Stimulated activated CD8-positive, alpha-beta memory T cell treated with anti-CD3 and anti-CD28 coated beads, Interleukin-2, amount 100 ng/mL, for 1 hour (primary cell): ENCODE measurements at places on chromosomes 13 and 19.

DNA sequence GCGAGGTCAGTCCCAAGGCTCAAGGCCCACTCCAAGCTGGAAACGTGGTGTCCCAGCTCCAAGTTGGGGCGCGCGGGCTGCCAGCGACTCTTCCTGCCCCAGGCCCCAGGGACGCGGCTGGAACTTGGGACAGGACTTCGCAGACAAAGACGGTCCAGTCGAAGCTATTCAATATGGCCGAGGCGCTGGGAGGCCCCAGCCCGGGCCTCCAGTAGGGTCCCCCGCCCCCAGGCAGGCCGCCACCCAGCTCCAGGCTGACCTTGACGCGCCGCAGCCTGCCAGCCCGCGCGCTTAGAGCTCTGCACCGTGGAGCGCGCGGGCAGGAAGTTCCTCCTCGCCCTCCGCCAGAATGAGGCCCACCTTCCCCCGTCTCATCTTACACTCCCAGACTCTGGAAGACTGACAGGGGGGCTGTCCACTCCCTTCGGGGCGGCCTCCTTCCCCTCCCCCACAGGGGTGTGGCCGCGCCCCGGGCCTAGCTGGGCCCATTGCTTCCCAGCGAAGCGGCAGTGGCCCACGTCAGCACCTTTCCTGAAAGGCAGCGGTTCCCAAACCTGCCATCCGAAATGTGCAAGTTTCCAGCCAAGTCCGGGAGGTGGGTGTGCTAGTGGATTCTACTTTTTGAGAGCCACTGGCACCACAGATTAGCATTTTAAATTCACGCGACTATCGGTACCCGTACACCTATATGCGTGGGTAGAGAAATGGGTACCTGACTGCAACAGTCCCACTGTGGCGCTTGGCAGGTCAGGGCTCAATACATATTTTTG is at the start of gene CCDC8:
CCDC8 (minus strand) TSS at position 303 of the 770 bp plus-strand sequence. CDS start 754 bp downstream, outside the sequence.
- DNase-seq: no peak

DNA sequence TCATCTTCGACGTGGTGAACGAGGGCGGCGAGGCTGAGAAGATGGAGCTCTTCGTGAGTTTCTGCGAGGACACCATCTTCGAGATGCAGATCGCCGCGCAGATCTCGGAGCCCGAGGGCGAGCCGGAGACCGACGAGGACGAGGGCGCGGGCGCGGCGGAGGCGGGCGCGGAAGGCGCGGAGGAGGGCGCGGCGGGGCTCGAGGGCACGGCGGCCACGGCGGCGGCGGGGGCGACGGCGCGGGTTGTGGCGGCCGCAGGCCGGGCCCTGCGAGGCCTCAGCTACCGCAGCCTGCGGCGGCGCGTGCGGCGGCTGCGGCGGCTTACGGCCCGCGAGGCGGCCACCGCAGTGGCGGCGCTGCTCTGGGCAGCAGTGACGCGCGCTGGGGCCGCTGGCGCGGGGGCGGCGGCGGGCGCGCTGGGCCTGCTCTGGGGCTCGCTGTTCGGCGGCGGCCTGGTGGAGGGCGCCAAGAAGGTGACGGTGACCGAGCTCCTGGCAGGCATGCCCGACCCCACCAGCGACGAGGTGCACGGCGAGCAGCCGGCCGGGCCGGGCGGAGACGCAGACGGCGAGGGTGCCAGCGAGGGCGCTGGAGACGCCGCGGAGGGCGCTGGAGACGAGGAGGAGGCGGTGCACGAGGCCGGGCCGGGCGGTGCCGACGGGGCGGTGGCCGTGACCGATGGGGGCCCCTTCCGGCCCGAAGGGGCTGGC is 52.6 kb downstream of the MAP4K1 start:
- DNase-seq: no peak

GRCh38 chr13:22862478-22862877 is 318.3 kb upstream of the SGCG start:
- no peak for DNase-seq

DNA sequence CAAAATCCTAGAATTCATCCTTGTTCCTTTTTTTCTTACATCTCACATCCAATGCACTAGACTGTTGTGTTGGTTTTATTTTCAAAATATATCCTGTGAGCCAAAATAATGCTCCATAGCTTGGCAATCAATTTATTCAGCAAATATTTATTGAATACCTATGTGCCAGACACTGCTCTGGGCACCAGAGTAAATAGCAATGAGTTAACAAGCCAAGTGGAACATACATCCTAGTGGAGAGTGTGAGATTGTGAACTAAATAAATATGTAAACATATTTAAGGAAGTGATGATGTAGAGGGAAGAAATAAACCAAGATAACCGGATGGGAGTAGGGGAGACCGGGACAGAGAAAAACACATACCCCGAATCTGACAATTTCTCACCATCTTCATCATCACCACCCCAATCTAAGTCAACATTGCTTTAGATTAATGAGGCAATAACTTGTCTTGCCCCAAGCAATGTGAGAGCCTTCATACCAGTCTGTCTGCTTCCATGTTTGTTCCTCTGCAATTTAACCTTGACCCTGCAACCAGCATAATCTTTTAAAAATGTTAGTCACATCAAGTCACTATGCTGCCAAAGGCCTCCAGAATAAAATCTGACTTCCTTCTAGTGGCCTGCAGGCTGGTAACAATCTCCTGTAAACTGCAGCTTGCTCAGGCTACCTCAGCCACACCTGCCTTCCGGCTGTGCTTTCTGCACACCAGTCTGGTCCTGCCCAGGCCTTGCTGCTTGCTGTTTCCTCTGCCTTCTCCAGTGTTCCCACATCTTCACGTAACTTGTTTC is 199.2 kb downstream of the DLEU7 start:
- no peak for DNase-seq

- no peak for DNase-seq
Observed at GRCh38 chr13:61873717-61874116, 458.1 kb upstream of the PCDH20 start.

- no peak for DNase-seq
Observed at GRCh38 chr13:43297967-43298678, 274.7 kb downstream of the DNAJC15 start.

GRCh38 chr19:51263808-51264207 is 12.9 kb downstream of the SIGLECL1 start:
- no peak for DNase-seq

DNA sequence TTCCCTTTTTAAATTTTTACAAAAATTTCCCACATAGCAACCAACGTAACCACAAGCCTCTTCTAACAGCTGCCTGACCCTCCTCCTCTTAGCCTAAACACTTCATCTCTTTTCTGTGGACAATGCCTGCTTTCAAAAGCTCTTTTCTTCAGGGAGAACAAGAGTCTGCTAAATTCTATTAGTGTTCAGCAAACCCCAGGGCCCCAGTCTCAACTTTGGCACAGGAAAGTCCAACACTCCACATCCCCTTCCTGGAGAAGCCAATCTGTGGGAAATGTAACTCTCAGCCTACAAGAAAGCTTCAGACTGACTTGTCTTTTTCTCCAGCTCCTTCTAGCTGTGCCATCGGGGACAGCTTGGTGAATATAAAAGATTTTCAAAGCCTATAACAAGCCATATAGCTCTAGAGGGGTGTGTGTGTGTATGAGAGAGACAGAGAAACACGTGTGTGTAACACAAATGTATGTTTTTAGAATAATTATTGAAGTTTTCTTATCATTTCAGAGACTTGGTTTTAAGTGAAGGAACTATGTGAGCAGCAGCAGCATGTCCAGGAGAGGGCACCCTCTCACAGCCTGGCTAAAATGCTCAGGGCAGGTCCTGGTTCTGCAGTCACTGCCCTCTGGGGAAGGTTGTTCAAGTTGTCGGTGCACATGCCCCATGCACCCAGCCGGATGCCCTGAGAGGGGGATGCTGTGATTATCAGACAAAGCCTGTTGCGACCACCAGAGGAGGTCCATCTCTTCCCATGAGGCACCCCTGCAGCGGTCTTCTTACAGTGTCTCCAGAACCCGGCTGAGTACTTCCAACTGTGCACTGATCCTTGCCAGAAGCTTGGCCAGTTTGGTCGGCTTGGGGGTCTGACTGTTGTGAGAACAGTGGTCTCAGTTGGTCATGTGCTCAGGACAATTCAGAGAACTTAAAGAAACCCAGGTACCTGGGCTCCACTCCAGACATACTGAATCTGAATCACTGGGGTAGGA is 34.4 kb downstream of the CCDC70 start:
- DNase-seq: no peak

DNA sequence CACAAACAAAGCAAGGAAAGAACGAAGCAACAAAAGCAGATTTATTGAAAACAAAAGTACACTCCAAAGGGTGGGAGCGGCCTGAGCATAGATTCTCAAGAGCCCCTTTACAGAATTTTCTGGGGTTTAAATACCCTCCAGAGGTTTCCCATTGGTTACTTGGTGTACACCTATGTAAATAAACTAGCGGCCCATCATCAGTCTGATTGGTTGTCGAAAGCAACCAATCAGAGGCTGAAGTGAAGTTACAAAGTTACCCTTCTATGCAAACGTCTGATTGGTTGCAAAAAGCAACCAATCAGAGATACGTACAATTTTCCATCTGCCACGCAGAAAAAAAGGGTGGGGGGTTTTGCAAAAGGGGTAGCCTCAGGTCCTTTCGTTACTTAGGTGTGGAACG is 96.3 kb upstream of the UBAC2 start:
- DNase-seq: no peak

DNA sequence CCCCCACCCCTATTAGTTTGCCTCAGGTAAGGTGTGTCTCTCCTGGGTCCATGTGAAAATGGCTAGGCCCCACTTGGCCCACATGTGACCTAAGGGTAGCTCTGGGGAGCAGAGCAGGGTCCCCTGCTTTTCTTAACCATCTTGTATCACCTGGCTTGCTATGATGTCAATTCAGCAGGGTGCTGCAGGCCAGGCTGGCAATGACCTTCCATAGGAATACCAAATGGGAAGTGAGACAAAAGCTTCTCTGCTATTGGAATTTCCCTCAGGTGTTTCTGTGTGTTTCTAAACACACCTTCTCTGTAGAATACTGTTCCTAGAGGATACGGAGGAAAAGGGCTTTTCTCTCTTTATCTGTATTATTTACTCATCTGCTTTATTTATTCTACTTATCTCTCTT is 35.7 kb upstream of the DACH1 start:
- DNase-seq: no peak

DNA sequence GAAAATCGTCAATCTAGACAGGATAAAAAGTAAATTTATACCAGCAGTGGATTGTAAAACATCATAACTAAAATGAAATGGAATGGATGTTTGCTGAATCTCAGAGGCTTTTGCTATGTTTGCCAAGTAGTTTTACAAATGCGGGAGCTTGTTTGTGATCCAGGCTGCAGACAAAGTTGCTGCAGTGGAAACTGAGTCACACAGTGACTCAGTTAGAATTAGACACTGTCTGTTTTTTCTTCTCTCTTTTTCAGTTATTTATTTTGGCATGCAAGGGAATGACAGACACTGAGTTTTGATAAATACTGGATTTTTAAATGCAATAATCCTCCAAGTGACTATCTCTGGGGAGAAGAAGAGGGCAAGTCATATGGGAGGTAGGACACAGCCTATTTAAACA is 4.6 kb upstream of the PNMA8A start:
- DNase-seq: no peak

DNA sequence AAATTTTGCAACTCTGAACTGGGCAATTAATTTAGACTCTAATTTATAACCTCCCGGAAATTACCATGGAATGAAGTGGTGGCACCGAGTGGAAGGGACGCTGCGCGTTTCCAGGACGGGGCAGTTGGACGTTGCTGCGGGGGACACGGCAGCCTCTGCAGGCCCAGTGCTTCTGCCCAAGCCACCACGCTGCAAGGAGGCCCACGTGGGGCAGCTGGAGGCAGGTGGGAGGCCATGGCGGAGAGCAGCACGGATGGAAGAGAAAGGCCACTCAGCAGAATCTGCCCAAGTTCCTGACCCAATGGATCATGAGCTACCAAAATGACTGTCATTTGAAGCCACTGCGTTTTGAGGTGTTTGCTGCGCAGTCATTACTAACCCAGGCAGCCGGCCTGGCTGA is 11.2 kb upstream of the ADPRHL1 start:
- no peak for DNase-seq

DNA sequence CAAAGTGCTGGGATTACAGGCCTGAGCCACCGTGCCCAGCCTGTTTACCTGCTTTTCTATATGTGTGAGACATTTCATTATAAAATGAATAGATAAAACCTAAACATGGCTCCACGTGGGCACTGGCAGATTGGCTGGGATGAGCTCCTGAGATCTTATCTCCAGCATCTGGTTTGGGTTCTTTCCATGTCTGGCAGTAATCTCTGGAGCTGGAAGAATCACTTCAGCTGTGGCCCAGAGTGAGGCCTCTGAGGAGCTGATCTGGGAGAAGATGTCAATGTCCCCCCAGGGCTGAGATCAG is 5.5 kb upstream of the SULT2A1 start:
- DNase-seq: no peak

GRCh38 chr13:38121267-38121666 is 228.4 kb upstream of the UFM1 start:
- no peak for DNase-seq

- DNase-seq: no peak
Observed at GRCh38 chr19:49006905-49007304, 10.0 kb downstream of the LHB start.

- no peak for DNase-seq
Observed at GRCh38 chr19:4316956-4317355, 12.6 kb downstream of the FSD1 start.

GRCh38 chr13:98536729-98537128 is 40.2 kb downstream of the STK24 start:
- DNase-seq: no peak

DNA sequence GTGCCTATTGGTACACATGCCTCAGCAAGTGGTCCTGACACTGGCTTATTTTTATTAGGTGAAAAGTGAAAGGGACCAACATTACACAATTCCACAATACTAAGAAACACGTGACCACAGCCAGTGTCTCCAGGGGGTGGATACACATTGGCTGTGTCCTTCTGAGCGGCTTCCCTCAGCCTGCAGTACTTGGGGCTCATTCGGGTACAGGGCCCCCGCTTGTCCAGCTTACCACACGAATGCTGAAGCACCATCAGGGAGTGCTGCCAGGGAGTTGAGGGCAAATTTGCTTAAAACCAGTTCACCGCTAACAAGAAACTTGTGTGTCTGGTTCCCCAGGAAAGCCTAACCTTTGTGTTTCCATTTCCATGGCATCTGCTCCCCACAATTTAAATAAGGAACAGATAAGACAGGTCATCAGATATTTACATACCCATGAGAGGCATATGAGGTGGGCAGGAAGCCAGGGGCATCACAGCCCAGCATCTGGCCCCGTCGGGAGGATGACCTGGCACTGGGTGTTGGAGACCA is 23.3 kb downstream of the PBX4 start:
- DNase-seq: no peak

- no peak for DNase-seq
Observed at GRCh38 chr19:44626048-44626624, 12.8 kb downstream of the IGSF23 start.

GRCh38 chr13:38419312-38419873 is 69.7 kb downstream of the UFM1 start:
- DNase-seq: no peak
